NCI-H460 (cell line): ENCODE measurements at places on chromosomes 3 and 15.

DNA sequence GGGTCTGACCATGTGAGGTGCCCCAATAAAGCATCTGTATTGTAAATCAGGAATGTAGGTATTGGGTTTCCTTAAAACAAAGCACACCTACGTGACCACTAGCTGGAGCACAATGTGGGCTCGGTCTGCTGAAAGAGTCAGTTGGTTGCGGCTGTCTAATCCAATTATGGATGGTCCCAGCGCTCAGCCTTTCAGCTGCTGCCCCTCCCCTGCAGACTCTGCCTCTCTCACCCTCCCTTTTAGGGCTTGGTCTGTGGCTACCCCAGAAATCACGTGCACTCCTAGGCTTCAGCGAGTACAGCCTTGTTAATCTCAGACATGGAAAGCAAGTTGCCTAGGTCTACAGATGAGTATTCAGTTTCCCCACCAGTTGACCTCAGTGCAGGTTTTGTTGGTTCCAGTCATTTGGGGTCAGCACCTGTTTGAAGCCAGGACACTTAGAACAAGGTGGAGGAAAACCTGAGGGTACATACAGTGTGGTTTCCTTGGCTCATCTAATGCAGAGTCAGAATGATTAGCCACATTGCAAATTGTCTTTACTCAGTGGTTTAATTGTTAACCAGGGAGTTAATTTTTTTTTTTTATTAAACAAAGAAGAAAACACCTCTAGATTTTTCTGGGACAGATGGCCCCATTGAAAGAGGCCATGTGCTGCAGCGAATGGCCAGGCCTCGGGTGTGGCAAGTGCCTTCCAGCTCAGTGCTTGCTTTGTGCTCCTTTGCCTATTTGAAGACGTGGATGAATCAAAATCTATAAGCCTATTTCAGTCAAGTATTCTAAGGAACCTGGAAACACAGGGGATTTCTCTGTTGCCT lies 137.7 kb downstream of the IGF1R start:
- DNase-seq = no peak

DNA sequence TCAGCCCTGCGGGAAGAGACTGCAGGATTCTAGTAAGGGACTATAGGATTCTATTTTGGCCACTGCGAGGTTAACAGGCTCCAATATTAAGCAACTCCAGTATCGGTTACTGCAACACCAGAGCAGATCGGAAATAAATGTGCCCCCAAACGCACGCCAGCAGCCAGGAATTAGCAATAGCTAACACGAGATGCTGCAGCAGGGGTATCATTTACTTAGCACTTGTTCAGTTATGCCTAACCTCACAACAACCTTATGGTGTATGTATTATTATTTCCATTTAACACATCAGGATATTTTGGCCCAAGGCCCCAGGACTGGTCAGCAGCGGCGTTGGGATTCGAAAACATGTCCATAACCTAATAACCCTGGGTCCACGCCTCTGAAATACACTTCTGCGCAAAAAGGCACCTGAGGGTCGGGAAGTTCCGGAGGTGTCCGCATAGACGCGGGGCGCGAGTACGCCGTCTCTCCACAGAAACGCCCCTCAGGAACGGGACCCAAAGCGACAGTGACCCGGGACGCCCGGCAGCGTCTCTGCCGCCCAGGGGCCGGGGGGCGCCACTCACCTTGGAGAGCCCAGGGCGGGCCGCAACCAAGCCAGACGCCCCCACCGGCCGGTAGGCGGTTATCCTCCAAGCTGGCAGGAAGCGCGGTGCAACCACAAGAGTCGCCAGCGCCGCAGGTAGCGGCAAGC lies 681 bp downstream of the PIK3CB start:
- DNase-seq = peak; percentile 3

- DNase-seq = no peak
Measured at GRCh38 chr15:92167451-92167850, 226.2 kb upstream of the ST8SIA2 start.

- no peak for DNase-seq
Measured at GRCh38 chr3:39207361-39208186, 15.2 kb upstream of the XIRP1 start.

DNA sequence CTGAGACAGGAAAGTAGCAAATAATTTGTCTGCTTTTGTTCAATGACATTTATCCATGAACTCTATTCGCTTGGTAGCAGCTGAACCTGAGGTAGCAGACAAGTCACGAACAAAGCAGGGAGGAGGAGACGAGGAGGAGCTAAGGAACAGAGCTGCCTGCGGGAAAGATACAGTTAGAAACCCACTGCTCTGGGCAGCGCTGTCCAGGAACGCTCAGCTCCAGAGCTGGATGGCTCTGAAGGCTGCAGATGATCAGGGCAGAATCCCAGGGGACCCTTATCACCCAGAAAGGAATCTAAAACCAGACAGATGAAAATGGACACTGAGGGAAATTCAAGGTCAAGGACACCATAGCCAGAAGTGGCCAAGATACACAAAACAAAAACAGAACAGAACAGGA lies 257.8 kb downstream of the CD47 start:
- DNase-seq = no peak

DNA sequence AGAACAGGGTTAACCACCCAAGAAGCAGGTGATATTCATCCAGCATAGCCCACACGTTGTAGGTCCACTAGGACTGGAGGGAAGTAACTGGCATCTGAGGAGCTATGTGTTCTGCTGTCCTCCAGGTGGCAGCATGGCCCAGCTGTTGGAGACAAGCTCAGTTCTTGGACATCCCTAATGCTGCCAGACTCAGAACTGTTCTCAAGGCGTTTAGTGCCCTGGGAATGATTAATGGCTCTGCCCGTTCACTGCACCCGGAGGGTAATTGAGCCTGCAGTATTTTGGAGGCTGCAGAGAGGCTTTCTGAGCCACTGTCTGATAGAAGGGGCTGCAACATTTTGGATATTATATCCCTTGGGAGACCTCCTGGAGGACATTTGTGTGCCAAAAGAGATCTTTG lies 521.3 kb upstream of the SEMA6D start:
- DNase-seq = peak; percentile 70

GRCh38 chr3:13245615-13245978 lies 172.4 kb upstream of the IQSEC1 start:
- no peak for DNase-seq

DNA sequence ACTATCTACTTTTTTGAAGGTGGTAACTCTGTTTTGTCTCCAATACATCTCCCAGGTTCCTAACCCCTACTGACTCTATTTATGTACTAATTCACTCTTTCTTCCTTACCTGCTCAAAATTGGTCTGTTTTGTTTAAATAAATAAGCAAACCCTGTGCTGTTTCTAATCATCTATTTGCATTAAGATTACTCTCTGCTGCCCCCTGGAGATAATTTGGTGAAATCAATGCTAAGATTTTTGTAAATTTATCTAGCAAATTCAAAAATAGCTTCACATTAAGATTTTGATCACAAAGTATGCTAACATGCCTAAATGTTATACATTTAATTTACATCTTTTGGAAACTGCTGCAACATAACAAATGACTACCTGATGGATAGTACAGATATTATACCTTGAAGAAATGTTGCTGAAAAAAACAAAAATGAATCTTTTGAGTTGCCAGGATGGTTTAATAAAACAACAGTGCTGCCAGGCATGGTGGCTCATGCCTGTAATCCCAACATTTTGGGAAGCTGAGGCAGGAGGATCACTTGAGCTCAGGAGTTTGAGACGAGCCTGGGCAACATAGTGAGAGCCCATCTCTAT lies 4.4 kb upstream of the CD200R1 start:
- peak; percentile 30 for DNase-seq

- no peak for DNase-seq
Measured at GRCh38 chr3:28322464-28322863, 26.1 kb upstream of the ZCWPW2 start.

GRCh38 chr15:80461356-80462095 lies 57.3 kb downstream of the ARNT2 start:
- DNase-seq = no peak

DNA sequence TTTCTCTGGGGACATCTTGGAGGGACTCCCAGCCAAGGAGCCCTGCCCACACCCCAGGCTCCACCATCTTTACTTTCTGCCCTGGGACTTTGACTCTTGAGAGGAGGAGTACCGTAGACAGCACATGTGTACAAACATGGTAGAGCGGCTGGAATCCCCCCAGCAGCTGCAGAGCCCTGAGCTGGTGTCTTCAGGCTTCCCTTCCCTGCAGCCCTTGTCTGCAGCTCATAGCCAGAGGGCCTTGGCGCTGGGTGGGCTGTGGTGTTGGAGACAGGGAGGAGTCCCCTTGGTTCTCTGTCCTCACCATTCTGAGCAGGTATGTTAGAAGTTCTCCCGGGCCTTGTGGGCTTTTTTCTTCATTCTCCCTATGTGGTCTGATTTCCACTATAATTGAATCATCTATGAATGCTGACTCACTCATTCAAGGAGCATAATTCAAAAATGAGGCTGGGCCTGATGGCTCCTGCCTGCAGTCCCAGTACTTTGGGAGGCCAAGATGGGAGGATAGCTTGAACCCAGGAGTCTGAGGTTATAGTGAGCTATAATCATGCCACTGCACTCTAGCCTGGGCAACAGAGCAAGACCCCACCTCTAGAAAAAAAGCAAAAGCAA lies 97.8 kb upstream of the MEF2A start:
- no peak for DNase-seq

GRCh38 chr15:65818927-65819562 lies 27.0 kb upstream of the DENND4A start:
- DNase-seq = no peak

DNA sequence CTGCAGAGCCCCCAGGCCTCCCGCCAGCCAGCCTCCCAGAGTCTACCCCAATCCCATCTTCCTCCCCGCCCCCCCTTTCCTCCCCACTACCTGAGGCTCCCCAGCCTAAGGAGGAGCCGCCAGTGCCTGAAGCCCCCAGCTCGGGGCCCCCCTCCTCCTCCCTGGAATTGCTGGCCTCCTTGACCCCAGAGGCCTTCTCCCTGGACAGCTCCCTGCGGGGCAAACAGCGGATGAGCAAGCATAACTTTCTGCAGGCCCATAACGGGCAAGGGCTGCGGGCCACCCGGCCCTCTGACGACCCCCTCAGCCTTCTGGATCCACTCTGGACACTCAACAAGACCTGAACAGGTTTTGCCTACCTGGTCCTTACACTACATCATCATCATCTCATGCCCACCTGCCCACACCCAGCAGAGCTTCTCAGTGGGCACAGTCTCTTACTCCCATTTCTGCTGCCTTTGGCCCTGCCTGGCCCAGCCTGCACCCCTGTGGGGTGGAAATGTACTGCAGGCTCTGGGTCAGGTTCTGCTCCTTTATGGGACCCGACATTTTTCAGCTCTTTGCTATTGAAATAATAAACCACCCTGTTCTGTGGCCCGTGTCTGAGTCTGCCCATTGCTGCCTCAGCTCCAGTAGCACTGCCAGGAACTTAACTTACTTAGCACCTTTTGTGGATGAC lies 32.2 kb downstream of the PTPN23 start:
- no peak for DNase-seq

GRCh38 chr3:80785475-80785874 lies 976.0 kb downstream of the GBE1 start:
- DNase-seq = peak; percentile 16

DNA sequence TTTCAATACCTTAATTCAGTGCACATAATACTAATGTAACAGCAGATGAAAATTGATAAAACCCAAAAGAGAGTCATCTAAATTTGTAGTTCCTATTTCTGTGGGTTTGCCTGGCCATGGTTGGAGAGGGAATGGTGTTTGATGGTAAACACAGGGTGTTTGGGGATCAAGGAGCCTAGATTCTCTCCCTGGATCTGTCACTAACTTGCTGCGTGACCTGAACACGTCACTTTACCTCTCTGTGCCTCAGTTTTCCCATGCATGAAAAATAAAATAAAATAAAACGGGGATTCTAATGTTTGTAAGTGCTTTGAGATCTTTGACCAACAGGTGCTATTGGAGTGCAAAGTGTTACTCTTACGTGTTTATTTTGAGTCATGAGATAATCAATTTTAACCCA lies 49.8 kb downstream of the GHSR start:
- DNase-seq = no peak

DNA sequence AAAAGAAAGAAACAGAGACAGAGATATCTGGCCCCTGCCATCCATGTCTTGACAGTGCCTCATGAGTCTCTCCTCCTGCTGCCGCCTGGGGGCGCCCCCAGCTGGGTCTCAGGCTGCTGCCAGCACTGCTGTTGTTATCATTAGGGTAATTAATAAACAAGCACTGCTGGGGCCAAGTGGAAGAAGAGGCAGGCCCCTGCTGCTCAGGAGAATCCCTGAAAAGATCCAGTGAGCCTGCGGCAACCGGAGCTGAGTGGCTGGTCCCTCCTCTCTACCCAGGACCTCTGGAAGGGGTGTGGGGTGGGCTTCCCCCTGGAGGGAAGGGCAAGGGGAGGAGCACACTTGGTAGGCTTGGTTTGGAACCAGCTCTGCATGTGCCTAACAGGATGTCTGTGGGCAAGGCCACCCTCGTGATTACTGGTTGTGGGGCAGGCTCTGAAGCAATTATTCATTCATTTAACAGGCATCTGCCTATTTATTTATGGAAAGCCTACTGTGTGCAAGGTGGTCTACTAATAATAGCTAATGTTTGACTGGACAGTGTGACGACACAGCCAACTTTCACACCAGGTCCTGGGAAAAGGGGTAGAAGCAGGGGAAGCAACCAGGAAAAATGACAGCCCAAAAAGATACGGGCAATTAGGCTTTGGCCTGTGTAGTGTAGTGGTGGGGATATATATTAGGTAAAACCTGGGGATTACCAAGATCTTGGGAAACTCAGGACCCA lies 1.2 kb upstream of the TYRO3 start:
- peak; percentile 45 for DNase-seq

- DNase-seq = no peak
Measured at GRCh38 chr3:36736301-36736700, 28.1 kb downstream of the DCLK3 start.

GRCh38 chr3:5846261-5846660 lies 658.8 kb downstream of the EDEM1 start:
- no peak for DNase-seq

GRCh38 chr15:56919609-56920366 lies 1.3 kb downstream of the TCF12 start:
- no peak for DNase-seq

GRCh38 chr3:118955914-118956556 lies 78.6 kb downstream of the IGSF11 start:
- no peak for DNase-seq

DNA sequence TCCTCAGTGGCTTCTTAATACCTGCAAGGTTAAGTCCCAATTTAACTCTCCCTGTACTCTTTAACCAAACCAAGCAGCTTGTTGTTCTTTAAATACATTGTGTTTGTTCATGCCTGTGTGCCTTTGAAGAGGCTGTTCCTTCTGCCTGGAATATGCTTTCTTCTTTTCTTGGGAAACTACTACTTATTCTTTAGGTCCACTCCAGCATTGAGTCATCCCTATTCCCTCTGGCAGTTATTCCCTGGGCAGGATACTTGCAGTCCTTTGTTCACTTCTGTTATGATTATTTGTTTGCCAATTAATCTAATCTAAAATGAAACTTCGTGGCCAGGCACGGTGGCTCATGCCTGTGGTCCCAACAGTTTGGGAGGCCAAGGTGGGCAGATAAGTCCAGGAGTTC lies 139.3 kb downstream of the ZNF609 start:
- no peak for DNase-seq

- DNase-seq = no peak
Measured at GRCh38 chr15:97114900-97115760, 784.6 kb downstream of the NR2F2 start.

GRCh38 chr3:194548346-194549321 lies 61.8 kb upstream of the ATP13A3 start:
- no peak for DNase-seq
